Pancreas (tissue), 10 donors: ENCODE measurements at places on chromosomes 11 and 22. TPM values are rescaled to one million over a fixed set of nuclear protein-coding genes. Genes with fewer than 3 reads are reported as not detected.

C11orf86 gene
- not detected for total RNA-seq

DNA sequence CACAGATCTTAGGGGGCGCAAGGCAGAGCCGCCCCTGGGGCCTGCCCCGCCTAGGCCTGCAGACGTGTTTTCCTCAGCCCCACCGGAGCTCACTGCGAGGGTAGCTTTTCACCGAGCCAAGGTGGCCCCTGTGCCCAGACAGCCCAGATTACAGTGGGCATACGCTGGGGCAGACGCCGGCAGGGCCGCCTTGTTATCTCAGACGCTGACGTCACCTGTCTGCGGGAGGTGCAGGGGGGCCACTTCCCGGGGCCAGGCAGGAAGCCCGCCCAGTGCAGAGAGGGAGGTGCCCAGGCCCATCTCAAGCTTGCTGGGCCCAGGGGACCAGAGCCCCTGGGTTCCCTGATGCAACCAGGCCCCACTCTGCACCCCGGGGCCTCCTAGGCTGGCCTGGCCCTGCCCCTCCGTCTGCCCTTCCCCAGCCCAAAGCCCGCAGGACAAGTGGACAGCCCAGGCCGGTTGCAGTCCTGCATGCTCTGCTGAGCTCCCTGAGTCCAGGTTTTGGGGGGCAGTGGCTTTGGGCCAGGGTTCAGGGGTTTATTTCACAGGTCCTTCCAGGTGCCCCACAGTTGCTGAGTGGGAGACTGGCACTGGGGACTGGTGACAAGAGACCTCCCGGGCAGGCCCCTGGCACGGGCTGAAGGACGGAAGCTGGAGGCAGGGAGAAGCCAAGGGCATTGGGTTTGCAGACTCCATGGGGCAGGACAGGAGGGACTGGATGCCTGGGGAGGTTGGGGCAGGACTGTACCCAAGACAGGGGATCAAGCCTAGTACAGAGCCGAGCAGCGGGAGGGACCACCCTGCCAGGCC is 38.6 kb downstream of the IGF2 start:
- H3K4me1 ChIP-seq: no peaks in the 10 kb centered on the region
- no peaks in the 10 kb centered on the region for H3K27me3 ChIP-seq
- H3K4me3 ChIP-seq: no peak overlapping the region
- H3K36me3 ChIP-seq: no peaks in the 10 kb centered on the region

DNA sequence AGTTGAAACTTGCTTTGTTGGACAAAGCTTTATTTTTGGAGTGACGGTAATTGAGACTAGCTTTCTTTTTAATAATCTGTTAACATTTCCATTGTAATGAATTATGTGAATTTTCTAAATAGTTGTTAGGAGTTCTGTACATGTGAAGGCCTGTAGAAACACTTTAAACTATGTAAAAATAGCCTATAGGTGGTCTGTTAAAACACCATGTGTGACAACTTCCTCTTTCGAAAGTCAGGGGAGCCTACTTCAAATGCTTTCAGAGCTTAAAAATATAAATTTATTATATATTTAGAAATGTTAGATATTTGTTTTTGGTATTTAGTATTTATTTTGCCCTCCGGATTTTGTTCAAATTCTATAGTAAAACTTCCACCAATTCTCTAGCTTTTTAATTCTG is 28.7 kb downstream of the DDIAS start:
- H3K27ac ChIP-seq: no peak overlapping the region
- no peaks in the 10 kb centered on the region for H3K4me1 ChIP-seq
- no peak overlapping the region for H3K4me3 ChIP-seq
- H3K36me3 ChIP-seq: no peaks in the 10 kb centered on the region

GRCh38 chr11:86896441-86896841 is 58.8 kb downstream of the FZD4 start:
- H3K27ac ChIP-seq: no peak overlapping the region
- H3K4me3 ChIP-seq: no peak overlapping the region
- no peaks in the 10 kb centered on the region for H3K4me1 ChIP-seq
- H3K36me3 ChIP-seq: no peaks in the 10 kb centered on the region

- no peak for DNase-seq
- H3K27ac ChIP-seq: no peak overlapping the region
- H3K36me3 ChIP-seq: peaks cover 20% of the 10 kb centered on the region
- no peaks in the 10 kb centered on the region for H3K27me3 ChIP-seq
Measured at GRCh38 chr11:83257761-83258168, 28.4 kb downstream of the CCDC90B start.

DNA sequence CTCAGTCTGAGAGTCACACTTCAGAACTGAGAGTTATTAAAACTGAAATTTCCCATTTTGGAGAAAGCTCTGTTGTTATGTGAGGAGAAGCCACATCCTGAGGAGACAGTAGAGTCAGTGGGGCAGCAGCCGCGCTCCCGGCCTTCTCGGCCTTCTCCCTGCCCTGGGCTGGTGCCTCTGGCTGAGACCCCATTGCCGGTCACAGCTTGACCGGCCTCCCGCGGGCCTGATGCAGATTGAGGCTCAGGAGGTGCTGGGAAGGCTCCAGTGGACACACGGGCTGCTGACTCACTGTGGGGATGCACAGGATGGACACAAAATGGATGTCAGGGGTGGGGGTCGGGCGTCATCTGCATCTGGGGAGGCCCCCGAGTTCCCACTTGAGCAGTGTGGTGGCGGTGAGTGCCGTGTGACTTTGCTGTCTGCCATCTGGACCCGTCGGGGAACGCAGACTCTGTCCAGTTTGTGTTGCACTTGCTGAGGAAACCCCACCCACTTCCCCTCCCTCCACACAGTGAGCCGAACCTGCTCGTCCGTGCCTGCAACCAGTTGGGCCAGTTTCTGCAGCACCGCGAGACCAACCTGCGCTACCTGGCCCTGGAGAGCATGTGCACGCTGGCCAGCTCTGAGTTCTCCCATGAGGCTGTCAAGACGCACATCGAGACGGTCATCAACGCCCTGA is 50.1 kb downstream of the MUC6 start:
- H3K27me3 ChIP-seq: no peaks in the 10 kb centered on the region
- H3K4me3 ChIP-seq: no peak overlapping the region
- no peak overlapping the region for H3K27ac ChIP-seq
- peaks cover 63% of the 10 kb centered on the region for H3K36me3 ChIP-seq
- H3K4me1 ChIP-seq: no peaks in the 10 kb centered on the region

TYMP gene
- total RNA-seq: 7.4 TPM

APOL4 gene
- total RNA-seq: 2.0 TPM

DNA sequence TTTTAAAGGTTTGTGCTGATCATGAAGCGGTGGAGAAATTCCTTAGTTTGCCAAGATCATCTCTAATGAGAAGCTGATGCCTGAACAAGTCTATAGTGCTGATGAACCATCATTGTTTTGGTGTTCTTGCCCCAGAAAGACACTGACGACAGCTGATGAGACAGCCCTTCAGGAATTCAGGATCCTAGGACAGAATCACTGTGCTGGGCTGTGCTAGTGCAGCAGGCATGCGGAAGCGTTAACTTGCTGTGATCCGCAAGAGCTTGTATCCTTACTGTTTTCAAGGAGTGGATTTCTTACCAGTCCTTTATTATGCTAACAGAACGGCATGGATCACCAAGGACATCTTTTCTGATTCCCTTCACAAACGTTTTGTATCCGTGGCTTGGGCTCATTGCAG is 104.1 kb downstream of the TBC1D22A start:
- no peaks in the 10 kb centered on the region for H3K4me1 ChIP-seq
- H3K27ac ChIP-seq: no peak overlapping the region
- DNase-seq: no peak
- no peaks in the 10 kb centered on the region for H3K27me3 ChIP-seq
- no peak overlapping the region for H3K4me3 ChIP-seq
- peaks cover 4% of the 10 kb centered on the region for H3K36me3 ChIP-seq

GRCh38 chr22:29750559-29751538 is 16.0 kb downstream of the ZMAT5 start:
- H3K27ac ChIP-seq: no peak overlapping the region
- no peaks in the 10 kb centered on the region for H3K27me3 ChIP-seq
- H3K36me3 ChIP-seq: no peaks in the 10 kb centered on the region

MS4A3 gene
- not detected for total RNA-seq

KRTAP5-7 gene
- total RNA-seq: 0.12 TPM

GRCh38 chr11:77654770-77655434 is 17.3 kb upstream of the CLNS1A start:
- H3K4me3 ChIP-seq: no peak overlapping the region
- H3K4me1 ChIP-seq: no peaks in the 10 kb centered on the region
- DNase-seq: no peak
- H3K27ac ChIP-seq: no peak overlapping the region
- no peaks in the 10 kb centered on the region for H3K36me3 ChIP-seq
- no peaks in the 10 kb centered on the region for H3K27me3 ChIP-seq

TREH gene
- total RNA-seq: 1.1 TPM

LIN7C gene
- total RNA-seq: 11.7 TPM

MAPK11 gene
- total RNA-seq: 2.7 TPM

GRCh38 chr22:42786606-42787356 is 66.1 kb upstream of the A4GALT start:
- no peak overlapping the region for H3K4me3 ChIP-seq
- no peak overlapping the region for H3K27ac ChIP-seq
- no peaks in the 10 kb centered on the region for H3K27me3 ChIP-seq
- no peaks in the 10 kb centered on the region for H3K36me3 ChIP-seq

TMPRSS13 gene
- total RNA-seq: 2.4 TPM

DNA sequence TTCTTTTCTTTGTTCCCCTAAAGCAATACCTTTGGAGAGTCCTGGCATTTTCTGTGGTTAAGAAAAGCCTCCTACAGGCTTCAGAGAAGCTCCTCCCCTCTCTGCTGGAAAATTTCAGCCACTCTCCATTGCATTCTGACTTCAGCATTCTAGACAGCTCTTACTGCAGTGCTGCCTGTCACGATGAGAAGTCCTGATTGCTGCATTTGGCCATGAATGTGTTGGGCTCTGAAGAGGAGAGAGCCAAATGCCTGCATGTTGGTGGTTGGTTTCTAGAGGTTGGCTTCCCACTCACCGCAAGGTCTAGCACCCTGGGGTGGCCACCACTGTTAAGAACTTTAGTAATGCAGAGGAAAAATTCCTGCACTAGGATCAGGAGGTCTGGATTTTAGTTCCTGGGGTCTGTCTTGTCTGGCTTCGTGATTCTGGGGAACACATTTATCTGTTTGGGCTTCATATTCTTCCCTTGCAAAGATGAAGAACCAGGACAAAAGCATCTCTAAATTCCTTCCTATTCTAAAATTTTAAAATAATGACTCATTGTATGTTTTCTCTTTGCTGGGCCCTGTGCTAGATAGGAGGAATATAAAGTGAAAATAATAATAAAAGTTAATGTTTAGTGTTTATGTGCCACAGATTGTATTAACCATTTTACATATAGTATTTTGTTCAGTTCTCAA is 38.1 kb downstream of the COA4 start:
- no peaks in the 10 kb centered on the region for H3K36me3 ChIP-seq
- H3K27me3 ChIP-seq: no peaks in the 10 kb centered on the region
- H3K27ac ChIP-seq: no peak overlapping the region
- H3K4me1 ChIP-seq: no peaks in the 10 kb centered on the region
- no peak overlapping the region for H3K4me3 ChIP-seq

C11orf16 gene
- not detected for total RNA-seq

RAB1B gene
- total RNA-seq: 36.8 TPM

DNA sequence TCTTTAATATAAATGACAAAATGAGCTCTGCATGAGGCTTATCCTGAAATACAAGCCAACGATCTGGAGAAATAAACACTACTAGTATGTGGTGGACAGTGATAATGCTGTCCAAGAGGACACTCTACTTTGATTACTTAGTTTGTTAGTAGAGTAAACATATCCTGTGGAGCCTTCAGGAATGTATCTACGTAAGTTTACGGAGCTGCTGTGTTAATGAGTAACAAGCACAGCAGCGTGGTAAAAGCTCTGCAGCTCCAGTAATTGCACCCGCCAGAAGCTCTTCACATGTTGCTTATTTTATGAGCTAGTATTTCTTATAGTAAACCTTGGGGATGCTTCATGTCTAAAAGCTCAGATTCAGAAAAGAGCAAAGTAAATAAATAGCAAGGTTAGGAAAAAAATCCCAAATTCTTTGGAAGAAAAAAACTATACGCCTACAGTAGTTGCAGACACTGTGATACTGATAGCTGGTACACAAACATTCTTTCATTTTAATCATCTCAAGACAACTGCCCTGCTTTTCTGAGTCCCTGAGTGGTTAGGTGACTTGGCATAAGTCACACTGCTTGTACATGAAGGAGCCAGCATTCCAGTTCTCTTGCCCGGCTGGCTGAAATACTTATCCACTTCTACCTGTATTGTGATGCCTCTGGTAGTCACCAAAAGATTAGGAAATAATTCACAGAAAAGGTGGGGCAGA is 32.7 kb upstream of the CCDC34 start:
- peaks cover 60% of the 10 kb centered on the region for H3K4me1 ChIP-seq
- H3K4me3 ChIP-seq: no peak overlapping the region
- H3K36me3 ChIP-seq: no peaks in the 10 kb centered on the region
- DNase-seq: peak; percentile 42
- H3K27ac ChIP-seq: peak overlapping the region; percentile 81

- no peaks in the 10 kb centered on the region for H3K4me1 ChIP-seq
- no peaks in the 10 kb centered on the region for H3K36me3 ChIP-seq
- DNase-seq: no peak
- no peaks in the 10 kb centered on the region for H3K27me3 ChIP-seq
Measured at GRCh38 chr22:45600790-45601730, 70.6 kb upstream of the ATXN10 start.
